DND-41 (cell line): ENCODE measurements at places on chromosomes 5 and 9.

DNA sequence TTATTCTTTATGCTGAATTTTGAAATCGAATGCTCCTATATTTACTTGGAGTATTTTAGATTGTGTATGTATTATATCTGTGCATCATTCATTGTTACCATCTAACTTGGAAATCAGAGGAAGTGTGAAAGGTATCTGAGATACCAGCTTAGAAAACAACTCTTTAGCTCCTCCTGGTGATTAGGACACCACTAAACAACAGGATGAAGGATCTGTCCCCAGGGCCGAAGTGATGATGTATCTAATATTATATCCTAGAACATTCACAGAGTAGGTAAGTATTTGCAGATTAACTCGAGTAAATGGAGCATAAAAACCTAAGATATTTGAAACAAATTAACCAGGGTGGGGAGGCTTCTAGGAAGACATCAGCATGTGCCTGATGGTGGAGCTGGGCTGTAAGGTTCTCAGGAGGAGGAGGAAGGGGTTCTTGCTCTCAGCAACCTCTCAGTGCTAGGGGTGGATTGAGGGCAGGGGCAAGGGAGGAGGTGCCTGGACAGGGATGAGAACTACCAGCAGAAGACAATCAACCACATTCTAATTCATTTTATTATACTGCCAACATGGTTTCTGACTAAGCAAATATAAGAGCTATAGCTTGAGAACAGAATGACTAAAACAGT is 2.6 kb upstream of the NFIL3 start:
- DNase-seq, result no peak
- H3K27ac ChIP-seq, result no peak overlapping the region
- no peak overlapping the region for H3K4me3 ChIP-seq

- no peaks in the 10 kb centered on the region for H3K4me1 ChIP-seq
- H3K27ac ChIP-seq, result no peak overlapping the region
- no peaks in the 10 kb centered on the region for H3K36me3 ChIP-seq
Measured at GRCh38 chr9:110894731-110895130, 143.5 kb downstream of the LPAR1 start.

DNA sequence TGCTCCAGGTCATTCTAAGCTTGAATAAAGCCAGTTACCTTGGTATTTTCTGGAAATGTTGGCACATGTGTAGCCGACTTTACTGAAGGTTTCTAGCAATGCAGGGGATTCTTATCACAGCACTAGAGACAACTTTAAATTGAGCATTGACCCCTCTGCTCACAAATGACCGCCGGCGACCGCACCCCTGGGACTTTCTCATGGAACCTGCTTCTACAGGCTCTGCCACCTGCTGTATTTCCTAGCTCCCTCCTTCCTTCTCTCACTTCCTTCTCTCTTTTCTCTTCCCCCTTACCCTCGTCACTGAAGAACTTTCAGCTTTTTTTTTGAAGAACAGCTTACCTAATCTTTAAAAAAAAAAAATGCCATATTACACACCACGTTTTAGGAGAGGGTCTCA is 30.9 kb upstream of the DAB2 start:
- no peak overlapping the region for H3K4me3 ChIP-seq
- no peak overlapping the region for H3K27ac ChIP-seq
- H3K27me3 ChIP-seq, result peaks cover 20% of the 10 kb centered on the region
- H3K36me3 ChIP-seq, result no peaks in the 10 kb centered on the region
- H3K4me1 ChIP-seq, result no peaks in the 10 kb centered on the region

GRCh38 chr9:137222190-137223077 is at the start of gene RNF208:
TSS of gene RNF208 (minus strand) at chr9:137222240. CDS start at chr9:137221212, 1,028 bp downstream.
- peaks cover 20% of the 10 kb centered on the region for H3K4me1 ChIP-seq
- H3K4me3 ChIP-seq, result peak within 1 kb of the TSS; percentile 96
- no peaks in the 10 kb centered on the region; the same call in 1 of the 2 replicates for H3K36me3 ChIP-seq
- no peaks in the 10 kb centered on the region for H3K27me3 ChIP-seq
- peak within 1 kb of the TSS; percentile 85 for H3K27ac ChIP-seq
- no peak for DNase-seq

DNA sequence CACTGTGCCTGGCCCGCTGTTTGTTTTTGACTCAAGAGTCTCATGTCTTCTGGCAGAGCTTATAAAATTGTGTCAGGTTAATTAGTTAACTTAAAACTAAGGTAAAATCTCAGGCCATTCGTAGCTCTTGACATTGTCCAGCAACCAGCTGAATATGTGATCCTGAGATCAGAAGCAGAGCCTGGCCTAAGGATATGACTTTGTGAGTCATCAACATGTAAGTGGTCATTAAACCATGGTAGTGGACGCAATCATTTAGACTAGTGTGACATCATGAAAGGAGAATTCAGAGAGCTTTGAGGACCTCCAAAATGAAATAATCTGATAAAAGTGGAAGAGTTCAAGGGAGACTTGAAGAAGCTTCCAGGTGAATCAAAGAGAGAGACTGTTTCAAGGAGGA is 23.3 kb downstream of the SPZ1 start:
- H3K4me1 ChIP-seq, result no peaks in the 10 kb centered on the region
- H3K27me3 ChIP-seq, result no peaks in the 10 kb centered on the region
- no peak for DNase-seq
- H3K27ac ChIP-seq, result no peak overlapping the region
- H3K4me3 ChIP-seq, result no peak overlapping the region

DNA sequence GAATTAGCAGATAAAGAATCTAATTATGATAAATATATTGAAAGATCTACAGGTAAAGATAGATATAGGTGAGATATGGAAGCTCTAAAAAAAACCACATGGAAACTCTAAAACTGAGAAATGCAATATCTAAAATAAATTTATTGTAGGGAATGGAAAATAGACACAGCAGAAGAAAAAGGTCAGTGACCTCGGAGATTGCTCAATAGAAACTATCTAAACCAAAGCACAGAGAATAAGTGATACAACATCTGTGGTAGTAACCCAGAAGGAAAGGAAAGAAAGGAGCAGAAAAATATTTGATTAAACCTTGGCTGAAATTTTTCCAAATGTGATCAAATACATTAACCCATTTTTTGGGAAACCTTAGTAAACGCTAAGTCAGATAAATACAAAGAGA is 43.1 kb upstream of the GLIPR2 start:
- no peaks in the 10 kb centered on the region for H3K36me3 ChIP-seq
- DNase-seq, result no peak
- no peak overlapping the region for H3K27ac ChIP-seq
- H3K27me3 ChIP-seq, result no peaks in the 10 kb centered on the region
- H3K4me3 ChIP-seq, result no peak overlapping the region

GRCh38 chr5:124454081-124454480 is 292.4 kb downstream of the ZNF608 start:
- no peak overlapping the region for H3K27ac ChIP-seq
- no peak for DNase-seq

DNA sequence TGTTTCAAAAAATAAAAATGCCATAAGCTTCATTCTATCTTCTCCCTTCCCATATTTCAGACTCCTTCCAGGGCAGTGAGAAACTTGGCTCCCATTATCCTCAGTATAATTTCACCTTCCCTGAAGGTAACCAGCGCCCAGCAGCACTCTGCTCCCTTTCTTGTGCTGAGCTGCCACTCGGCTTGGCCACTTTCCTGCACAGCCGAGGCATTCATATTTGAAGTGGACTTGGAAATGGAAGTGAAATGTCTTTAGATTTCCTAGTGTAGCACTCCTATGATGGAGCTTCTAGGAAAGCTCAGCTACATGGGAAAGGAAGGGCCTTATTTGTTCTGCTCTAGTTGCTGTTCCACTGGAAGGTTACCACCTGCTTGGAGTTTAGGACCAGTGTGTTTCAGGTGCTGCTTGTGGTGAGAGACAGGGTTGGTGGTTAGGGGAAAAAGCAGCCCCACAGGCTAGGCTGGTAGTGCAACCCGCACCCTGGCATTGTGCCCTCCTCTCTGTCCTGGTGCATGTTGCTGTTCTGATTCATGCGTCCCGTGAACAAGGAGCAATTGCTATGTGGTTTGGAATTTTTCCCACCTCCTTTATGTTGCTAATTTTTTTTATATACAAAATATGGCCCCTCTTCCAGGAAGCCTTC is 53.8 kb downstream of the RAD23B start:
- no peak overlapping the region for H3K4me3 ChIP-seq
- H3K27ac ChIP-seq, result no peak overlapping the region
- no peak for DNase-seq
- no peaks in the 10 kb centered on the region for H3K4me1 ChIP-seq
- no peaks in the 10 kb centered on the region for H3K27me3 ChIP-seq

GRCh38 chr9:88725300-88726019 is 190.5 kb downstream of the NXNL2 start:
- no peaks in the 10 kb centered on the region for H3K36me3 ChIP-seq
- no peaks in the 10 kb centered on the region for H3K27me3 ChIP-seq
- DNase-seq, result no peak

GRCh38 chr5:97874491-97874890 is 691.4 kb upstream of the RIOK2 start:
- H3K27me3 ChIP-seq, result no peaks in the 10 kb centered on the region
- H3K27ac ChIP-seq, result no peak overlapping the region
- H3K4me1 ChIP-seq, result no peaks in the 10 kb centered on the region

- H3K27me3 ChIP-seq, result no peaks in the 10 kb centered on the region
- no peaks in the 10 kb centered on the region for H3K4me1 ChIP-seq
- DNase-seq, result no peak
- H3K27ac ChIP-seq, result no peak overlapping the region
- no peaks in the 10 kb centered on the region for H3K36me3 ChIP-seq
Measured at GRCh38 chr5:54159893-54160195, 150.5 kb downstream of the ARL15 start.

DNA sequence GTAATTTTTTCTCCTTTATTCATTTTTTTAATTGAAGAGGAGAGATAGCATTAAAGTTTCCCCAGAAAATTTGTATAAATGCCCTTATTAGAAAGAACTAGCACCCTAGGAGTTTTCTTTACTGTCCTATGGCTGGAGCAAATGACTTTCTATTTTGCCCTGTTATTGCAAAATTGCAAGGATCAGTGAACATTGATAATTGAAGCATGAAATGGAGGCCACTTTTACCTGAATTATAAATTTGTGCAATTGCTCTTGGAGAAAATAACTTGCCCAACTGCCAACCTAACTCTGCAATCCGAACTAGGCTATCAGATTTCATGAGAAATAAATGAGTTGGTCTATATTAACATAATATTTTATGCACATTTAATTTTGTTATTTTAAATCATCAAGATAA is 111.9 kb downstream of the MTRR start:
- H3K4me3 ChIP-seq, result no peak overlapping the region
- no peak for DNase-seq
- no peaks in the 10 kb centered on the region for H3K27me3 ChIP-seq
- H3K27ac ChIP-seq, result no peak overlapping the region
- H3K36me3 ChIP-seq, result no peaks in the 10 kb centered on the region
- no peaks in the 10 kb centered on the region for H3K4me1 ChIP-seq

GRCh38 chr5:74055486-74056106 is 429.6 kb downstream of the ARHGEF28 start:
- H3K36me3 ChIP-seq, result no peaks in the 10 kb centered on the region
- no peak overlapping the region for H3K27ac ChIP-seq
- H3K27me3 ChIP-seq, result no peaks in the 10 kb centered on the region
- no peak overlapping the region for H3K4me3 ChIP-seq

DNA sequence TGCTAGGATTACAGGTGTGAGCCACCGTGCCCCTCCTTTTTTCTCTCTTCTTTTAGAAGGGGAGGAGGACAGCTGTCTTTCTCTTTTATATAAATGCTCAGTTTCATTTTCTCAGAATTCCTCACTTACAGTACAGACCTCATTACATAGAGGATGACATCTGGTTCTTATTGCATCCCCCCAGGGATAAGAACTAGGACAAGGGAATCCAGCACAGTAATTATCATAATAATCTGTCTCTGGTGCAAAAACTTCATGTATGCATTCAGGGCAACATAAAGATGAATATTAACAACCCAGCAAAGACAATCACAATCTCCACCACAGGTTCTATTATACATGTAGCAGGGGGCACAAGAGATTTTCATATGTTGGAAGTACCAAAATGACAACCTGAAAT is 5.1 kb downstream of the SPZ1 start:
- H3K4me1 ChIP-seq, result no peaks in the 10 kb centered on the region
- no peak overlapping the region for H3K27ac ChIP-seq
- no peak overlapping the region for H3K4me3 ChIP-seq

- no peak for DNase-seq
- H3K4me3 ChIP-seq, result no peak overlapping the region
- no peaks in the 10 kb centered on the region for H3K4me1 ChIP-seq
- no peaks in the 10 kb centered on the region for H3K27me3 ChIP-seq
Measured at GRCh38 chr9:115191667-115192066, 73.7 kb upstream of the TNC start.

GRCh38 chr5:179142434-179143198 is 82.4 kb downstream of the ZNF354C start:
- peaks cover 23% of the 10 kb centered on the region for H3K4me1 ChIP-seq
- H3K27me3 ChIP-seq, result no peaks in the 10 kb centered on the region
- H3K4me3 ChIP-seq, result no peak overlapping the region
- no peak overlapping the region for H3K27ac ChIP-seq
- peak; percentile 24 for DNase-seq

GRCh38 chr9:104896131-104896530 is 31.8 kb downstream of the ABCA1 start:
- DNase-seq, result no peak
- no peak overlapping the region for H3K27ac ChIP-seq
- H3K4me3 ChIP-seq, result no peak overlapping the region
- H3K4me1 ChIP-seq, result peaks cover 4% of the 10 kb centered on the region; the same call in 1 of the 2 replicates
- no peaks in the 10 kb centered on the region for H3K27me3 ChIP-seq
- no peaks in the 10 kb centered on the region for H3K36me3 ChIP-seq

DNA sequence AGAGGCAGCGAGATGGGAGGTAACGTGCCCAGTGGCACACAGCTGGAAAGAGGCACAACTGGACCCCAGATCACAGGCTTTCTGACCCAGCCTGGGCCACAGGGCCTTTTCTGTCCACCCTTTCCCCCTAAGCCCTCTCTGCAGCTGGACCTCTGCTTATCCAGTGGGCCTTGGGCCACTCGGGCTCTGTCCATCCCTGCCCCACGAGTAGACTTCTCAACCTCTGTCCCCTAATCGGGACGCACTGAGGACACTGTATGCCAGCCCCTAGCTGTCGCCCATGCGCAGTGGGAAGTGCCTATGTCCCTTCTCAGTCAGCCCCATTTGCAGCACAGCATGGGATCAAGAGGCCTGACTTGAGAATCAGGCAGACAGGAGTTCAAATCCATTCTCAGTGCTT is 65.6 kb upstream of the NEURL1B start:
- H3K27ac ChIP-seq, result no peak overlapping the region
- H3K27me3 ChIP-seq, result no peaks in the 10 kb centered on the region
- no peaks in the 10 kb centered on the region for H3K36me3 ChIP-seq
- DNase-seq, result no peak
- H3K4me3 ChIP-seq, result no peak overlapping the region
- H3K4me1 ChIP-seq, result no peaks in the 10 kb centered on the region

GRCh38 chr5:141843156-141843927 is 34.9 kb downstream of the PCDH1 start:
- H3K27me3 ChIP-seq, result peaks cover 3% of the 10 kb centered on the region
- H3K36me3 ChIP-seq, result no peaks in the 10 kb centered on the region
- H3K27ac ChIP-seq, result no peak overlapping the region
- H3K4me3 ChIP-seq, result no peak overlapping the region
- H3K4me1 ChIP-seq, result peaks cover 1% of the 10 kb centered on the region
- no peak for DNase-seq

GRCh38 chr5:169648725-169649310 is 11.7 kb downstream of the DOCK2 start:
- DNase-seq, result no peak
- no peak overlapping the region for H3K4me3 ChIP-seq
- H3K27ac ChIP-seq, result 0 out of 2 replicates have a peak overlapping the region, but pooled peaks have one; percentile 9
- H3K36me3 ChIP-seq, result peaks cover 53% of the 10 kb centered on the region
- peaks cover 44% of the 10 kb centered on the region for H3K4me1 ChIP-seq

GRCh38 chr9:136268735-136269134 is 23.1 kb upstream of the QSOX2 start:
- no peaks in the 10 kb centered on the region for H3K36me3 ChIP-seq
- H3K4me1 ChIP-seq, result peaks cover 14% of the 10 kb centered on the region
- H3K27me3 ChIP-seq, result peaks cover 2% of the 10 kb centered on the region

GRCh38 chr5:170161069-170161468 is 55.4 kb downstream of the FOXI1 start:
- no peak overlapping the region for H3K27ac ChIP-seq
- peaks cover 3% of the 10 kb centered on the region for H3K27me3 ChIP-seq
- no peaks in the 10 kb centered on the region for H3K4me1 ChIP-seq
- no peaks in the 10 kb centered on the region for H3K36me3 ChIP-seq
- no peak for DNase-seq
- H3K4me3 ChIP-seq, result no peak overlapping the region
